Mesenteric fat pad (tissue), 1 donor: ENCODE measurements at places on chromosomes 6 and 20.
A peak's percentile ranks its signal among the peaks of the same experiment; 100 is the strongest.

GRCh38 chr6:7391151-7391550 is 1.5 kb downstream of the RIOK1 start:
- no peak for DNase-seq

DNA sequence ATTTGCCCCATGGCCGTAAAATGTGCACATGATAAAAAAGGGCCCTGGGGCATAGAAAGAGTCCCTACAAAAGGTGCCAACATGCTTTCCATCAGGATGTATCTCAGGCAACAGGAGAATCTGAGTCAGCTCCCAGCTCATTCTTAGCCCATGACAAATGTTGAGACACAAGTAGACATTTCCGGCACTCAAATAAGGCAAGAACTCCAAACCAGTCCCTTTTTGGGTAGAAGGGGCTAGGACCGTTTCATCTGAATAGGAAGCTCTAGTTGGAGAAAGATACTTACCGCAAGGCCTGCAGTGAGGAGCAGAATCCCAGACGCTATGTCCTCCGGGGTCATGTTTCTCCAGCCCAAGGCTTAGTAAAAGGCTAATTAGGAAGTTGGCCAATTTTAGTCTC is 261.0 kb upstream of the RIN2 start:
- DNase-seq: no peak

DNA sequence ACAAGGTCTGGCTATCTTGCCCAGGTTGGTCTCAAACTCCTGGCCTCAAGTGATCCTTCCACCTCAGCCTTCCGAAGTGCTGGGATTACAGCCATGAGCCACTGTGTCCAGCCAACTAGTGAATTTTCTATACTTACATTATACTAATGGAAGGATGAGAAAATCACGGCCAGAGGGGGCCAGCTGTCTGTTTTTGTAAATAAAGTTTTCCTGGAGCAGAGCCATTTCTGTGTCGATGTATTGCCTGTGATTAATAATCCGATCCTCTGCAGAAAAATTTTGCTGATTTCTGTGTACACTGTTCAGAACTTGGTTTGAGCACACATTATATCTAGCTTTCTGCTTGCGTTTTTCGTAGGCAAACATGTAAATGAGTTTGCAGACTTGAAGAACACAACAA is 28.8 kb downstream of the PTPRT start:
- no peak for DNase-seq

GRCh38 chr6:149897855-149898744 is at the start of gene RAET1E:
Gene RAET1E (minus strand): TSS chr6:149898113. CDS start chr6:149890901, 7,212 bp downstream.
- peak; percentile 78 for DNase-seq

- no peak for DNase-seq
Observed at GRCh38 chr20:55974491-55975202, 30.7 kb downstream of the CBLN4 start.

GRCh38 chr20:53087037-53087777 is 115.0 kb downstream of the TSHZ2 start:
- DNase-seq: no peak

DNA sequence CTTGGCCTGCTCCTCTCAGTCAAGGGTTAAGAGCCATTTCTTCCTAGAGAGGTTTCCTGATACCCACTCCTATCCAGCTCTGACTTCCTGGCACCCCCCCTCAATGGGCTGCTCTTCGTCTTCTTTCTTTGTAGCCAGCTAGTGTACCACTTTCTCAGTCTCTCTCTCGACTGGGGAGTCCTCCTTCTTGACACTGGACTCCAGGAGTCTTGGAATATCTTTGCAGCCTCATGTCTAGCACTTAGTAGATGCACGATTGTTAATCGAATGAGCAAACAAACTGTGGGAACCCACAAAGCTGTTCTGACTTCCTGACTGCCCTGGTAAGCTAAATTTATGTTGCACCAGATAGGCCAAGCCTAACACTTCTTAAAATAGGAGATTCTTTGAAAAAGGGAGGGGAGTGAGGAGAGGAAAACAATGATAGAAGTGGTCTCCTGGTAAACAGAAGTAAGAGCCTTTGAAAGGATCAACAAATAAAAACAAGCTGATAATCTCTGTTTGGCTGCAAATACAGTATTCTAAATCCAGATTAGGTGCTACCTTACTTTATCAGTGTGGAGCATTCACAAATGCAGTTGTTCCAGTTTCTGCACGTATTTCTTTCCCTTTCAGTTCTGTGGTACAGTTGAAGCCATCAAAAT is 160.1 kb upstream of the CITED2 start:
- no peak for DNase-seq

GRCh38 chr6:80331974-80332373 is 225.5 kb downstream of the BCKDHB start:
- no peak for DNase-seq

DNA sequence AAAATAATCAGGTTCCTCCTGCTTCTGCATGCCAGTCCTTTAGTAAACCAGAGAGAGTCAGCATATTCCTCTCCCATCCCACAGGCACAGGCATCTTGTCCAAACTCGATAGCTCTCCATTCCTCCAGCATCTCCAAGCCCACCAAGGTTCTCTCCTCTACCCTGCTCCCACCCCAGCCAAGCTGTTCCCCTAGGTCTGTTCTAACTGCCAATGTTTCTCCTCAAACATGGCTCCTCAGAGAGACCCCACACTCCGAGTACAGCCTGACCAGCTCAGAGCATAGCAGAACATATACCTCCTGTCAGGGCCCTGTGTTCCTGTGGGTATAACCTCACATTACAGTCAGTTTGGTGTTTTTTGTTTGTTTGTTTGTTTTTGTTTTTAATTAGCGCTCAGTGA is 177.8 kb downstream of the VEGFA start:
- peak; percentile 9 for DNase-seq

GRCh38 chr6:28585335-28585734 is 59.7 kb downstream of the GPX5 start:
- no peak for DNase-seq

- no peak for DNase-seq
Observed at GRCh38 chr6:15370733-15371671, 125.1 kb downstream of the JARID2 start.

DNA sequence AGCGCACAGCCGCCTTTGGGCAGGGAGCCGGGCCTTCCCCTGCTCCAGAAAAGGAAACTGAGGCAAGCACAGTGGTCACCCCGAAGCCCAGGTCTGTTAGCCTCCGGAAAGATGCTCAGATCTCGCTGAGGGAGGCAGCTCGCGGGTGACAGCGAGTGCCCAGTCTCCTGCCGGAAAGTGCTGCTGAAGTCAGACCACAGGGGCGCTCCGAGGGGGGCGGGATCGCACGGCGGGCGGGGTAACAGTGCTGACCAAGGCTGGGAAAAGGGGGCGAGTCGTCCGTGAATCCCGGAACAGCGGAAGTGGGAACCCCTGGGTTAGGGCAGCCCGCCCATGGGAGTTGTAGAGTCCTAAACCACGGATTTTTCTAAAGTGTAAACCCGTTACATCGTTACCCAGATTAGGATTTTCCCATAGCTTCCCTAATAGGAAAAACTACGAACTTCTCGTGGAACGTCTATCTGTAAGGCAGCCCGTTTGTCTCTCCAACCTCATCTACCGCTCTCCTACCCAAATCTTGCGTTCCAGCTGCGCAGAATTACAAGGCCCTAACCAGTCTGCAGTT is 504 bp downstream of the VPS16 start:
- DNase-seq: peak; percentile 92

- no peak for DNase-seq
Observed at GRCh38 chr20:62644044-62644795, 1.9 kb downstream of the SLCO4A1 start.

DNA sequence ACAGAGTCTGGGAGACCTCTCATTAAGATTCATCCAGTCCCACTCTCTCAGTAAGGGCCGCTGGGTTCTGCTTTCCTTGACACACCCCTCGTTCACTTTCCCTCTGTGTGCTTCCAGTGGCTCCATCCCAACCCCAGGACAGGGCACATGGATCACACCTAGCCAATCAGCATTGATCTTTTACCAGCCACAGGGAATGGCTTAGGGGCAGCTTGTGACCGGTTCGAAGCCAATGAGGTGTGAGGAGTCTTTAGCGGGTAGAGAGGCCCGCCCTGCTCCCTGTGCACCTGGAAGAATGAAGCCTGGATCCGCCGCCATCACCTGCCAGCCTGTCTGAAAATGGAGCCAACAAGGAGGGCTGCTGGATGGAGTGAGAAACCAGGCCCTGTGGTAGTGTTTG is 35.2 kb upstream of the OVOL2 start:
- DNase-seq: no peak

DNA sequence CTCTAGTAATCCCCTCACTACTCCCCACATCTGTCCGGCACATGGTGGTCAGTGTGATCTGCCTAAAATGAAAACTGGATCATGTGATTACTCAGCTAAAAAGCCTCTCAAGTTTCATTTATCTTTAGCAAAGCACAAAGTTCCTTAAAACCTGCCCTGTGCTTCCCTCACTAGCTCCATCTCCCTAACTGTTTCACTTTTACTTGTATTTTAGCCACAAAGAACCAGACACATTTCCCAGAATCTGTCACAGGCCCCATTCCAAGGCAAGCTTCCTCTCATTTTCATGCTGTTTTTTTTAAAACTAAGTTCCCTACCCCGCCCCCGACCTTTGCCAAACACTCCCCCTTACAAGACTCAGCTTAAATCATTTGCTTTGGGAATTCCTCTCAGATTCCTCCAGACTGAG is 8.9 kb upstream of the IGF2R start:
- DNase-seq: no peak

- no peak for DNase-seq
Observed at GRCh38 chr6:101386982-101387381, 6.5 kb upstream of the GRIK2 start.

DNA sequence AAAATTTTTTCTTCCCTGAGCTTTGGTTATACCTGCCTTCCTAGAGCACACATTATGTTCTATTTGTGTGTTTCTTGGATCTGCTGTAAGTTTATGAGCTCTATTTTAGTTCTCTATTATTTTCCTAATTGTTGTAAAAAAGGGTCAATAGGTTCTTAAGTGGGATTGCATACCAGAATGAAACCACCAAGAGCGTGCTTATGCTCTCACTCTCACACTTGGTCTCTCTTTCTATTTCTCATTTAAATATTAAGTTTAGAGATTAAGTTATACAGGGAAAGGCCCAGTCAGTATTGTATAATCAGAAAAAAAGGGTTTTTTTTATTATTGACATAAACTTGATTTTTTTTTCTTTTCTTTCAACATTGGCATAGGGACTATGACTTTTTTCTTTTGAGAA is 96.8 kb downstream of the RIMS1 start:
- DNase-seq: no peak
